HuH-7.5 (cell line): ENCODE measurements at places on chromosomes 5 and 9.

- peak; percentile 8 for DNase-seq
Observed at GRCh38 chr9:20620650-20621470, 1.4 kb downstream of the MLLT3 start.

DNA sequence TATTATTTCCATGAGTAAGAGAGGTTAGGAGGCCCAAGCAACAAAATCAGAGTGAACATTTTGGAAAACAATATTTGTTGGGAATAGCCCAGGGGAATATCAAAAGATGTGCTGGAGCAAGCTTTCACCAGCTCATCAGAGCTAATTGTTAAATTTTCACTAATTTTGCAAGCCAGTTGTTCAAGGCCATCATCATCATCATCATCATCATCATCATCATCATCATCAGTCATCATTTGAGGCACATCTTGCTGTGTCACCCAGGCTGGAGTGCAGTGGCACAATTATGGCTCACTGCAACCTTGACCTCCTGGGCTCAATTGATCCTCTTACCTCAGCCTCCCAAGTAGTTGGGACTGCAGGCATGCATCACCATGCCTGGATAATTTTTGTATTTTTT lies 350.5 kb upstream of the MEF2C start:
- DNase-seq, result no peak

DNA sequence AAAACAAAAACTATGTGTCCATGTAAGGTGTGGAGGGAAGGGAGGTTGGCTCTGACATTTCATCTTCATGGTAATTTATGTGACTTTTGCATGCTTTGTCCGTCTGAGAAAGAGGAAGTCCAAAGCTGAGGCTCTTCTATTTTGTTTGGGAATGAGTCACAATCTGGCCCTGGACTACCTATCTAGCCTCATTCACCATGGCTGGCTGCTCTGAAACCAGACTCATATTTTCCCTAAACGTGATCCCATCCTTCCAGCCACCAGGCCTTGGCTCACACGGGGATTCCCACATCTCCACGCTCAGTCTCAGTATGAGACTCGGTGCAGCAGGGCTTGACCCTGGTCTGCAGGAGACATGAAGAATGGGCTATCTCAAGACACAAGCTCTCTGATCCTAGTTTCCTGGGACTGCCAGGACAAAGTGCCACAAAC lies 672.8 kb downstream of the ACTL7B start:
- no peak for DNase-seq

DNA sequence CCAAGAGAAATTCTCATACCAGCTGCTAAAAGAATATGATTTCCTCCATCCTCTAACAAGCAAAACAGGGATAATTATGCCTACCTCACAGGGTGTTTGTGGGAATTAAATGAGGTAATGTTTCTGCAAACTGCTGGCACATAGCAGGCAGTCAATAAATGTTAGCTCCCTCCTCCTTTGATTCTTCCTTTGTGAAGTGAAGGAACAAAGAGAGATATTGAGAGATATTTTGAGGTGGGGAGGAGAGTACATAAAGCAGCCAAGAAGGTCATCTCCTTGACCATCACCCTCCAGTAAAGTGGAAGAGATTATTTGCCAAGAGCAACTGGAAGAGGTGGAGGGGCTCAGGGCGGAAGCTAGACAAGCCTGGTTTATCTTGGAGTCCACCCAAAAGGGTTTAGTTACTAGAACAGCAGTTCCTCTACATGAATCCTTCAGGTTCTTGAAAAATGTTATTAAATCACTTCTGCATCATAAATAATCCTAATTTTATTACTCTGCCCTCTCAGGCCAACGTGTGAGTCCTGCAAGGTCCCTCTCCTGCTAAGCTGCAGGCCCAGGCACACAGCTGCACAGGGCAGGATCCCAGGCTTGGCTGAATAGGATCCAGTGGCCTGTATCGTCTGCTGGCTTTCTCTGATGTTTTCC lies 35.0 kb upstream of the TLE1 start:
- DNase-seq, result no peak

GRCh38 chr9:122642226-122642625 lies 15.2 kb downstream of the OR1B1 start:
- DNase-seq, result no peak

- no peak for DNase-seq
Observed at GRCh38 chr9:121216271-121216805, 14.7 kb upstream of the RAB14 start.

DNA sequence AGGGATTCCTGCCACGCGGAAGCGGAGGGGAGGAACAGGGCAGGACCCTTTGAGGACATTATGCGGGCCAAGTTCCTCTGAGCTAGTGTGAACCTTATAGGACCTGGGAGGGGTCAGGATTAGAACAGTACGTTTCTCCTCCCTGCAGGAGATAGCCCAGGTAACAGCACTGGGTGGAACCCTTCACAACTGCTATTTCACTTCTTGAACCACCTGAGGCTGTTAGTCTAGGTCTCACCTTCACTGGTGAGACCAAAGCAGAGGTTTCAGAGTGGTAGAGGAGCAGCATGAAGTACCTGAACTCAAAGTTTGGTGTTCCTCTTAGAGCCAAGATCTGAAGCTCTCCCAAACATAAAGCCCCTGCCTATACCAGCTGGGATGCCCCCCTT lies 832 bp downstream of the EIF4EBP3 start:
- no peak for DNase-seq

DNA sequence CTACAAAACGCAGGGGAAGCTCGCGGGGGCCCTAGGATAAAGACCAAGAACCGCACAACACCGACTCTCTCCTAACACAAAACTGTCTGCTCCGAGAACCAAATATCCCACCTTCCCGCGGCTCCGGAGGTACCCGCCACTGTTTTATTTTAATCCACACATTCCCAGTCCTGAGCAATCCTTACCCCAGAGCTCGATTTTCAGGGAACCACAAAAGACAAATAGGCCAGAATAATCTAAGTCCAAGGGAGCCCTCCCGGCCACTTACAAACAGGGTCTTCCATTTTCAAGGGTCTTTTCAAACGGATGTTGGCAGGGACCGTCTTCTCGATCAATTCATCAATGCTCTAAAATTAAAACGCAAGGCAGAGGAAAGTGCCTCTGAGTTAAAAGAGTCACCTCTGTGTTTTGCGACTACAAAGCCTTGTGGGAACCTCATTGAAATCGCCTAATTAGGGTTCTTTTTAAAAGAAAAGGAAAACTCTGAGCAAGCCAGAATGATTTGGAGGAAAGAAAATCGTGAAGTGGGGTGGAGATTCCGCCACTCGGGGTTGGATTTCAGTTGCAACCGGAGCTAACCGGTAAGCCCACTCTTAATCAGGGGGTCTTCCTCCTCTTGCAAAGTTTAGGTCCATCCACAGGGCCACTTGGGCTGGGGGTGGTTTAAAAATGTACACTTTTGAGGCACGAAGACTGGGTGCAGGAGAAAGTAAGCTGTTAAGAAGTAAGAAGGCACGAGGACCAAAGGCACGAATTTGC lies 1.0 kb downstream of the GLDC start:
- DNase-seq, result no peak

DNA sequence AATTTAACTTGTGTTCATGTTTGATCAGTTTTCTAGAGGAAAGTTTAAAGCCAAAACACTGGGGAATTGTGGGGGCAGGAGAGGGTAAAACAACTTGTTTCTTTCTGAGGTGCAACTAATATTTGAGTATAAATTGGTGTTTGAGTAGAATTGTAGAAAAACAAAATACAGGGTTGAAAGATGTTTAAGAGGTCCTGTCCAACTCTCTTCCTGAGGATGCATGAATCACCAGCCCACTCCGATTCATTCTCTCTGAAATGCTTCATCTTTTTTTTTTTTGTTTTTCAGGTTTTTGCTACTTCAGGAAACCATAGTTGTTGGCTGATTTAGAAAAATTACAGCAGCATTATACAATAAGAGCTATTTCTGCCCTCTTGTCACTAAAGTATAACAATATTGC lies 42.4 kb upstream of the TMC1 start:
- no peak for DNase-seq

GRCh38 chr9:108281696-108282095 lies 574.1 kb downstream of the ACTL7B start:
- DNase-seq, result no peak

GRCh38 chr5:151357097-151357496 lies 9.7 kb upstream of the SLC36A2 start:
- no peak for DNase-seq

GRCh38 chr5:322281-322941 lies 897 bp downstream of the AHRR start:
- no peak for DNase-seq

GRCh38 chr5:83654427-83654994 lies 66.1 kb downstream of the HAPLN1 start:
- no peak for DNase-seq

DNA sequence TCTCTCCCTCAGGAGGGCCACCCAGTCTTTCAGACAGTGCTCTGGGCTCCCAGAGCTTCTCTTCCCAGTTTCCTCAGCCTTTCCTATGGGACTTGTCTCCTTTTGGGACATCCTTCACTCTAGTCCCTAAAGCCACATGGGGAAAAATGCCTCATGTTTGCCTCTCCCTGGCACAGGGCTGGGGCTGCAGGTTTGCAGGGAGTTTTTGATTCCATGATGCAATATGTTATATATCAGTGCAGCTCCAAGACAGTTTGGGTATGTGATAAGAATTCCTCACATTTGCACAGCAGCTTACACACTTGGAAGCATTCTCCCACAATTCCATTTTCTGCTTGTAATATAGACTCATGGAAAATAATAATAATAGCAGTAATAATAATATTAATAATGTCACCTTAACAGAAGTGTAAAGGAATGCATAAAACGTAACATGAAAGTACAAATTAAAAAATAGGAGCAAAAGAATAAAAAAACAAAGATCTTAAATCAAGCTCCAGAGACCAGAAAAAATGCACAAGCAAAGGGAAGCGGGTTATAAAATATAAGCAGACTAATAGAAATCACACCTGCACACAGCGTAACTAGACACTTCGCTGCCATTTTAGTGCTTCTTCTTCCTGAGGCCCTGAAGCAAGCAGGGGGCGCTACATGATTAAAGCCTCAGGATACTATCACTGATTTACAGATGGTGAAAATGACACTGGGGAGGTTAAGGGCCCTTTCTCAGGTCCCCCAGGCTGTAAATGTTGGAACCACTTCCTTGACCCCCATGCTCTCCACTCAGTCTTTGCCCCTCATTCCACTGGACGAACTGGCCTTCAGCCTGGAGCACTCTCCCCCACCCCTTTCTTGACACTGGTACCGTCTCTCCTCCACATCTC lies 70.0 kb upstream of the IL17B start:
- DNase-seq, result no peak

DNA sequence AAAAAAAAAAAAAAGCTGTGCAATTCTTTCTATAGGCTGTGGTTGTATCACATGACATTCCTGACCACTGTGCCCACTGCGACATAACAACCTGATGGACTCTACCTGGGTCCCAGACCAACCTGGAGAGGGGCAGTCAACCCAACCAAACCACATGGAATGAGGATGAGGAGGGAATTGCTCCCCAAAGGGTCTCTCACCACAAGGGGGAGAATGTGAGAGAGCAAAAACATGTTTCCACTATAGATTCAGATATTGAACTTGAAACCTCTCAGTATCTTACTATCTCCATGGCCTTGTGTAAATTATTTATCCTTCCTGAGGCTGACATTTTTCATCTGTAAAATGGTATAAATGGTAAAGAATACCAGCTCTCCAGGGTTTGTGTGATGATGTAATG lies 66.9 kb upstream of the SV2C start:
- no peak for DNase-seq

GRCh38 chr9:87786423-87786822 lies 60.5 kb downstream of the CTSL start:
- no peak for DNase-seq

DNA sequence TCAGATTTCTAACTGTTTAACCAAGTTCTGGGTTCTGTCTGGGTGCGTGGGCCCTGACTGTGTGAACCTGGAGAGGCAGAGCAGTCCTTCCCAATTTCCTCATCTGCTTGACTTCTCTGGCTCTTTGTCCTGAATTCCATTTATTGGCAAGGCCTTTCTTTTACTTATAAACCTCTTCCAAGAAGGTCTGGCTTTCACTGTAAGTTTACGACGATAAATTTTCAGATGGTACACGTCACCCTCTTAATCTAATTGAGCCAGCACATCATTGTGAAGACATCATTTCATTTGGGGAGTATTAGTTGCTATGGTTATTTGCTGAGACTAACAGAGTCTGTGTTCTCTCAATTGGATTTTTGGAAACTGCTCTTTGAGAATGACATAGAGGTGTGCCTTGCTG lies 92.4 kb downstream of the ARHGAP26 start:
- DNase-seq, result no peak

DNA sequence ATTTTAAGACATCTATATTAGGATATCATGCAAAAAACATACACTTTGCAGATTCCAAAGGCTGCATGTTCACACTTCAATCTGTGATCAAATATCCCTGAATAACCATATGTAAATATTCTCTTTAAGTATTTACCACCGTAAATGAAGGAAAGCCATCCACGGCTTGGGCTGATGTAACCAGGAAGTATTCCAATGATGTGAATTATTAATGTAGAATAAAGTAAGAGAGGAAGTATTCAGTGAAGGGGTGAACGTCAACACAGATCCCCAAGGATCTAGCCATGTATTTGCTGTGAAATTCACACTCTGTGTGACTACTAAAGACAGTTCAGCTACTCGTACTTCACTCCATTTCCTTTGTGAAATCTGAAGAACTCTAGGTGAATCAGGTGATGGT lies 75.2 kb downstream of the CDH6 start:
- DNase-seq, result no peak

DNA sequence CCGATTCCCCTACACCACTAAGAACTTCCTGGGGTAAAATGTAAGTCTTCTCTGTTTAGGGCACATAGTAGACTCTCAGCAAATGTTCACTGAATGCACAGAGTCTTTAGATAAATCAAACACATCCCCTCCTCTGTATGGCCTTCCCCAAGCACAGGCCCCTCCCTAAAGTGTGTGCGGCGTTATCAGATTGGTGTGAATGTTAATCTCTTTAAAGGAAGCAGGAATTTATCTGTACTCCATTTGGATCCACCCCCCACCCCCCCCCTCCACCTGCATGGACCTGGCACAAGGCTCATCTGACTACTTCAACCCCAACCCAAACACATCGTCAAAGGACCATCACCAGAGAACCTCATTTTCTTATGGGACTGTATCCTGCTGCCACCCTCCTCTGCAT lies 6.3 kb downstream of the PCDH1 start:
- no peak for DNase-seq

GRCh38 chr9:135108831-135109510 lies 21.5 kb downstream of the OLFM1 start:
- no peak for DNase-seq

- peak; percentile 6 for DNase-seq
Observed at GRCh38 chr5:104412649-104413240, 850.2 kb upstream of the NUDT12 start.

DNA sequence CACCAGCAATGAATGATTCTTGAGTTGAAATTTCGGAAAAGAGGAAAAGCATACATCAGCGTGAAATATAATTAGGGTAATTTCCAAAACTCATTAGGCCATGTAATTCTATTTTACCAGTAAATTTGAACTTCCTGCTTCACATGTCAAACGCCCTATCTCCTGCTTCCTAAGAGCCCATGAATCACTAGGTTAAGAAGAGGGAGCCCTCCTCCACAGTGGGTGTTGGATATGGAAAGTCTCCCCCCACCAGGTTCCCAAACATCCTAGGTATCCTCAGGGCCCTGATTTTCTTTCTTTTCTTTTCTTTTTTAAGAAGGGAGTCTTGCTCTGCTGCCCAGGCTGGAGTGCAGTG lies 115.2 kb downstream of the SUSD1 start:
- no peak for DNase-seq
